ENCODE measurements at places on chromosomes 1 and 21.

DNA sequence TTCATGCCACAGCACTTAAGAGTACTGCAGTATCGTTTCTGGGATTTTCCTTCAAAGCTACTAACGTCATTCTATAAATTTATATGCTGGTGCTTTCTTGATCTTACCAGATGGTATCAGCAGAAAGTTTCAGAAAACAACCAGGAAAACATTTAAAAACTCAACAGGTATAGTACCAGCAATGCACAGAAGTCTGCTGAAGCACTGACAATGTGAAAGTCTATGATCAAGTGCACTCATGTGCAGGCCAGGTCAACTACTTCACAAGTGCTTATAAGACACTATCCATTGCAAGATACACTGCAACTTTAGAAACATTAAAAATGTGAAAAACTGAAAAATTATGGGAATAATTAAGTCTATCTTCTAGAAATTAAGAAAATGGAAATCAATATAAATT, 34.7 kb downstream of the LYST start:
- DNase-seq = no peak

DNA sequence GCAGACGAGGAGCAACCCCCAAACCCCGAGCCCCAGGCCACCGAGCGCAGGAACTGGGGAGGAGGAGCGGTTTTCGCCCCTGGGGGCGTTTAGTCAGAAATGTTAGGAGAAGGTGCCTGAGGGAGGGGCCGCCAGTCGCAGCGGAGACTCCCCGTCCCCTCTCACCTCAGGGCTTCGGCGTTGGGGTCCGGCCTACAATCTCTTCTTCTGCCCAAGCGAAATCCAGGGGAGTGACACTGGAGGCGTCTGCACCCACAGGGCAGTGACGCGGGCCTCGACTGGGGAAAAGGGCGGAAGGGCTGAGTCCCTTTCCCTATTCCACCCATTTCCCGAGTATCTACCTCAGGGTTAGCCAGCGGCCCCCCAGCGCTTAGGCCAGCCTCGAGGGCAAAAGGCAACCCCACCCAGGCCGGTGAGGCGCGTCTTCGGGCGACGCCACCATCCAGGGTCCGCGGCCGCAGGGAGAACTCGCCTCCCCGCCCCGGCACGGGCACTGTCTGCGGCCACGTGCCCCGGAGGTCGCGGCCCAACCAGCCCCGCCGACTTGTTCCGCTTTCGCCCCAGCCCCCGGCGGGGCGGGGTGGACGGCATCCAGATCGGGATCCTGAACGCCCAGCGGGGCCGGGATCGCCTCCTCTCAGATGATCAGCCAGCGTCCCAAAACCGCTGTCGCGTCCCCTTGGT, 118.7 kb upstream of the BARHL2 start:
- no peak for DNase-seq

DNA sequence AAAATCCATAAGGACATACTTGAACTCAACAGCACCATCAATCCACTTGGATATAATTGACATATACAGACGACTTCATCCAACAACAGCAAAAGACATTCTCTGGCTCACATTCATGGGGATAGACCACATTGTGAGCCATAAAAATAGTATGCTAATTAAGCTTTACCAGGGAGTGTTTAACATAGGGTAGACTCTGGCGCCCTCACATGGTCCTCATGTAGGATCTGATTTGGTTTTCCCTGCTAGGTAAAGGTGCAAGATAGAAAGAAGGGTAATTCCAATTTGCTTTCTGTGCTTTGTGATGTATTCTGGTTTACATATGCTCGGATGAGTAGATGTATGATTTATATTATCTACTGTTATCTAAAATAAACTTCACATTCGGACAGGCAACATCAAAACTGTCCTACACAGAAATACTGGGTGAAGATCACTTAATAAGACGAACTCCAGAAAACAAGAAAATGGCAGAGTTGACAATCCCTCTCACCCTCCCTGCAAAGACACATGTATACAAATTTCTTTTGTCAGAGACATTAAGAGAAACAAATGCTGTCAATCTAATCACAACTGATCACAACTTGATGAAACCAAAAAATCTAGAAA, 27.7 kb downstream of the CR1L start:
- DNase-seq = peak; percentile 58

- DNase-seq = peak; percentile 52
These were observed 6.4 kb downstream of the PBX1 start for GRCh38 chr1:164565357-164565756.

- DNase-seq = no peak
These were observed 63.4 kb upstream of the CSF1 start for GRCh38 chr1:109847251-109847650.

GRCh38 chr1:220391491-220391890, 119.2 kb upstream of the RAB3GAP2 start:
- no peak for DNase-seq

Measured in iris pigment epithelial cell (primary cell).